A549 treated with ZK216348 at 1 μM for 4 hours (cell line): ENCODE measurements at places on chromosomes 16 and 17. TPM values are rescaled to one million over a fixed set of nuclear protein-coding genes. Genes with fewer than 3 reads are reported as not detected.

Gene ARL16
- total RNA-seq: 42.5 to 51.4 TPM (median 49.4 TPM) in 5 replicates

Gene PRAC1
- not detected in 5 replicates for total RNA-seq

Gene C17orf50
- 0.38 to 0.56 TPM in 2 of 5 replicates, not detected in the others for total RNA-seq

Gene CISD3
- 50.8 to 89.6 TPM (median 85.2 TPM) in 5 replicates for total RNA-seq

Gene GUCY2D
- not detected in 5 replicates for total RNA-seq

Gene PRR15L
- 1.0 to 2.1 TPM (median 1.5 TPM) in 5 replicates for total RNA-seq

Gene CBFA2T3
- 0.18 to 0.75 TPM (median 0.47 TPM) in 5 replicates for total RNA-seq

Gene CCL7
- 0.65 TPM in 1 of 5 replicates, not detected in the others for total RNA-seq

Gene B9D1
- total RNA-seq: 35.4 to 45.6 TPM (median 42.6 TPM) in 5 replicates

Gene CCL1
- not detected in 5 replicates for total RNA-seq
